ENCODE measurements at places on chromosomes 5 and 9.
A peak's percentile ranks its signal among the peaks of the same experiment; 100 is the strongest.

- DNase-seq: no peak
These were observed 14.7 kb downstream of the C1QTNF3 start for GRCh38 chr5:34028349-34028748.

- DNase-seq: no peak
These were observed 17.5 kb upstream of the JAK2 start for GRCh38 chr9:4967523-4967922.

- no peak for DNase-seq
These were observed 137.9 kb downstream of the BNC2 start for GRCh38 chr9:16732546-16732945.

- DNase-seq: no peak
These were observed 1247.0 kb upstream of the ACO1 start for GRCh38 chr9:31137176-31138160.

DNA sequence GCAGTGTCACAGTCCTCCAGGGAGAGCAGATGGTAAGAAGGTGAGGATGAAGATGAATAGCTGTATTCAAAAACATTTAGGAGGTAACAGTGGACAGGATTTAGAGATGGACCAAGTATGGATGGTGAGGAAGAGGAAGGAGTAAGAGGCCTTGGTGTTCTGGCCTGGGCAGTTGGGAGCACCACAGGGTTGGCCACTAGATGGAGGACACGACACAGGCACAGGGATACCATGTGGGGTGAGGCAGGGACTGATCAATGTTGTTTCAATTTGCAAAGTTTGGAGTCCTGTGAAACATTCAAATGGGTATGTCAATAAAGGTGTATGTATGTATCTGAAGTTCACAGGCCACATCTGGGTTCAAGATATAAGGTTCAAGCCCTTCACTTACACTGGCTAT, 141.1 kb upstream of the RASEF start:
- DNase-seq: no peak

GRCh38 chr5:28017178-28017577, 978.8 kb upstream of the CDH9 start:
- no peak for DNase-seq

DNA sequence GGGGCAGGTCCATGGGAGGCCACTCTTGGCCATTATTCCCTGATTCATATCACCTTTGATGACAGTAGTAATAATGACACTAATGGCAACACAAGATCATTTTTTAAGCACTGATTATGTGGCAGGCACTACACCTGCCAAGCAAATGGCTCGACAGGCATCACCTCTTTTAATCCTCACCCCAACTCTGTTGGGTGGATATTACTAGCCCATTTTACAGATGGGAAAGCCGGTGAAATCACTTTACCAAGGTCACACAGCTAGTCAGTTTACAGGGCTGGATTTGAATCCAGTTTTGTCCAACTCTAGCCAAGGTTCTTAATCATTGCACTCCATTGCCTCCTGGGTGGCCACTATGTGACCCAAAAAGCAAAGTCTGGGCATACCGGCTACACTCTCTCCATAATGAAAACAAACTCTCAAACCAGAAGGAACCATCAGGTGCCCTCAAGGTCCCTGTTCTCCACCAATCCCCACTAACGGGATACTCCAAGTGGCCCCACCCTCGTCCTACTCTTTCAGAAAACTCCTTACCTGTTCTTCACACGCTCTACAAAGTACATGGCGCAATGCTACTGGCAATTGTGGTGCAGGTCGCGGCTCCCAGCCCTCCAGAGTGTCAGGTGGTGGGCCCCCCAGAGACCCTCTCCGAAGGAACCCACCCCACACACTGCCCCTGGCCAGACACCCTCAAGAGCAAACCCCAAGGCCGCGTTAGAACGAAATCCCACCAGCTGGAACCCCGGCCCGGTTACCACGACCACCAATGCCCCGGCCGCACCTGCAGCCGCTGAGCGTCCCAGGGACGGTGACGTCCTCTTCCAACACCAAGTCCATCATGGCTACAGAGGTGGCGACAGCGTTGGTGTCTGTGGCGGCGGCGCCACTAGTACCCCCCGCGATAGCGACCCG, 572 bp downstream of the CDK5RAP2 start:
- DNase-seq: no peak

DNA sequence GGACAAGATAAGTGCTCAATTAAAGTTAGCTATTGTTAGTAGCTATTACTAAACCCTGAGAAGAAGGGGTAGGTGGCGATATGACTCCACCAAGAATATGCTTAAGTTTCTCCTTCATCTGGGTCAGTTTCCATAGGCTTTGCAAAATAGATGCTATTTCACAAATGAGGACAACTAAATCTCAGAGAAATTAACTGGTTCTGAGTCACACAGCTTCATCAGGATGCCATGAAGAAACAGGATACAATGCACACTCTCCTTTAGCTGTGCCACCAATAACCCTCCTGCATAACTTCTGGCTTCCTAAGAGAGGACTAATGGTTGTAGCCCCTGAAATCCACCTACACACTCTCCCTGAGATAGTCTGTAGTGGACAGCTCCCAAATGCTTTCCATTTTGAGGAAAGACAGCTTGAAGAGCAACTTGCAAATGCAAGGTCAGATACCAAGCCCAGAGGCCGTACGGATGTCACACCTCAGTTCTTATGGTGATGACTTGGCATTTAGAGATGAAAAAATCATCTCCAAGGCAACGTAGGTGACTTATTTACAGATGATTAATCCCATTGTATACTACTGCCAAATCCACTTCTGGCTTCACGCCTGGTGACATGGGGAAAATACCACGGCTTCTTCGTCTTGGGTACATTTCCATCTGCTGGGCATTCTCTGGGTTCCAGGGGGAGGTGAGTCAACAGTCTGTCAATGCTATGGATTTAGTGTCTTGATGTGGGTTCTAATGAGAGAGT, 251.4 kb upstream of the IL12B start:
- DNase-seq: no peak

- no peak for DNase-seq
These were observed 790.1 kb upstream of the ZNF608 start for GRCh38 chr5:125536582-125536981.

- DNase-seq: no peak
These were observed 71.7 kb upstream of the RAD23B start for GRCh38 chr9:107211284-107211923.

DNA sequence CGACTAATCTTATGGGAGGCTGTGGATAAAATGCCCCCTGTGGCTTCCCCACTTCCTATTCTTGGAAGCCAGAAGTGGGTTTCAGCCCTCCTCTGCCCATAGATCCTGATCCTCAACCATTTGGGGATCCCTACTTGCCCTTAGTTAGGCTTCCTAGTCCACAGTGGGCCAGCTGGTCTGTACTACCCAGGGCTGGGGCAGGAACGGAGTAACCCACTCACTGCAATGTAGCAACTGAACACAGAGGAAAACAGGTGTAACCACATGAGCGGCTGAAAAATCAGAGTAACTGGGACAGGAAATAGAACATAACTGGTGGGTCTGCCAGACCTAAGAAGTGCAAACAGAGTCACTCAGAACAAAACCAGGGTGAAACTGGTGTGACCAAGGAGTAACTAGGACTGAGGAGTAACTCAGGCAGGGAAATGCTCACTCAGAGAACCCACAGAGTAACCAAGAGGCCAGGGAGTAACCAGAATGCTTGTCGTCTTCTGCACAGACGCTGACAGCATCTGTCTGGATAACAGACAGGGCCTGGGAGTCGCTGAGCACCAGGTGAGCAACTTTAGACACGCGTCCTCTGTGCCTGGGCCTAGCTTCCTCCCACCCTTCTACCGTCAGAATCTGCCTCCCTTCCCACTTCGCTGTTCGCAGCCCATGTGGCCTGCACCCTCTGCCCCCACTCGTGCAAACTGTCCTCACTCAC, 1.0 kb downstream of the AQP3 start:
- DNase-seq: peak; percentile 85

- DNase-seq: no peak
These were observed 194.4 kb upstream of the PPP1R2B start for GRCh38 chr5:156655732-156656131.

GRCh38 chr5:164057121-164057520, 551.7 kb downstream of the MAT2B start:
- DNase-seq: no peak

DNA sequence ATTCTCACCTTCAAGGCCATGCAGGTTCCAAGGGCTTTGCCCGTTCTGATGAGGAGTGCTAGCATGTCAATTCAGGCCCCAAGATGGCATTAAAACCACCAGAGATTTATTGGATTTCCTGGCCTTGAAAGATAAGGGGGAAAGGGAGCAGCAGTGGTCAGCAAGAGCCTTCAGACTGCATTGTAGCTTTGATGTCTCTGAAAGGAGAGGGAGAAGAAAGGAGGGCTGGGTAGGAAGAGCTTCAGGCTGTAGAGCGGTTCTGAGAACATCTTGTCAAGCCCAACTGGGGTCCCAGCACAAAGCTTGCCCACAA, 41.8 kb upstream of the FGF1 start:
- no peak for DNase-seq

Data from T-helper 2 cell (primary cell).